ENCODE measurements at places on chromosomes 11 and 22. TPM values are rescaled to one million over a fixed set of nuclear protein-coding genes. Genes with fewer than 3 reads are reported as not detected.

Gene CBLIF
- not detected for total RNA-seq

DNA sequence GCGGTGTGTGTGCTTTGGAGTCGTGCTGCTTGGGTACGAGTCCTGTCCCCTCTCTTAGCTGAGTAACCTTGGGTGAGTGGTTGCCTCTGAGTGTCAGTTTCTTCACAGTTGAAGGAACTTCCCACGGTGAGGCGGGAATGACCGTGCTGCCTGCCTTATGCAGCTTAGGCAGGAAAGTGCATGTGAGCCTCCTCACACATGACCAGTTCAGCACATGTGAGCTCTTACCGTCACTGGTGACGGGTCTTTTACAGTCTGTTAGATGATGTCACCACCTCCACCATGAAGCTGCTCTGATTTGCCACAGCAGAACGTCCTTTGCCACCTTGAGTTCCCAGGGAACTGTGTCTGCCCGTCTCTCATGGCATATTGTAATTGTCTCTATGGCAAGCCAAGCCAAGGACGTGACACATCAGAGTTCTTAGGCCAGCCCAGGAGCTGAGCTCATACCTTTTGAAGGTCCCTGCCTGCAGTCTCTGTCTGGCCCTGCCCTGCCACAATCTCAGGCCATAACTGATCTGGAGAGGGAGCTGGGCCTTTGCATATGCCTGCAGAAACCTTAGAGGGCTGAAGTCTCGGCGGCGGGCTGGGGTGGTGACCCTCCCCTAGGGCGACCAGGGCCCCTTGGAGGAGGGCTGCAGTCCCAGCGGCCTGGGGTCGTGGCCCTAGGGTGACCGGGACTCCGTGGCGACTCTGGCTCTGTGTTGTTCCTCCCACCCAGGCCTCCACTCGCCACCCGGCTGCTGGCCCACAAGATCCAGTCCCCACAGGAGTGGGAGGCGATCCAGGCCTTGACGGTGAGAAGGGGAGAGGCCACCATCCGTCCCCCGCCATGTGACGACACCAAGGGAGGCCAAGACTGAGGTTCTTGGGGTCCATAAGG, 7.8 kb downstream of the GGA1 start:
- H3K4me1 ChIP-seq = peaks cover 4% of the 10 kb centered on the region
- H3K27me3 ChIP-seq = no peaks in the 10 kb centered on the region
- H3K27ac ChIP-seq = no peak overlapping the region
- no peak overlapping the region for H3K4me3 ChIP-seq
- DNase-seq = no peak

Gene P2RX6
- 0.27 TPM for total RNA-seq

Gene PITPNB
- total RNA-seq = 83.2 TPM

GRCh38 chr11:3914805-3915204, 59.3 kb downstream of the STIM1 start:
- H3K27ac ChIP-seq = no peak overlapping the region
- H3K4me3 ChIP-seq = no peak overlapping the region
- no peaks in the 10 kb centered on the region for H3K27me3 ChIP-seq
- DNase-seq = no peak

Gene FIBIN
- not detected for total RNA-seq

DNA sequence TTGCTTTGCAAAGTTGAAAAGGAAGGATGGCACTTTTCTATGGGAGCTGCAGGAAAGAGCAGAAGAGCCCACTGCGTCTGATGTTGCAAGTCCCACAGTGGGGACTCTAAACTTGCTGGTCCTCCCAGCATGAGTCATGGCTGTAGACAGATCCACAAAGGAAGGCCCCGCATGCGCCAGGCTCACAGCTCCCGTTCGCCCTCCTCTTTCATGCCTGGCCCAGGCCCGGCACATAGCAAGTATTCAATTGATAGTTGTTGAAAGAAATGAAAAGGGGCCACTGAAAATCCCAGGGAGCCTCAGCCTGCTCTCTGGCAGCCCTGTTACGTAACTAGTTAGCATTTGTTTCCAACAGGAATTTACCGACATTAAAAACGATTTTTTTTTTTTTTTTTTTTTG, 18.9 kb downstream of the AP1B1 start:
- H3K4me1 ChIP-seq = peaks cover 6% of the 10 kb centered on the region
- H3K27me3 ChIP-seq = no peaks in the 10 kb centered on the region
- no peak overlapping the region for H3K4me3 ChIP-seq
- DNase-seq = no peak

GRCh38 chr11:67389477-67389876, 2.3 kb upstream of the RAD9A start:
- H3K27ac ChIP-seq = peak overlapping the region; percentile 48
- peak overlapping the region; percentile 62 for H3K4me3 ChIP-seq
- peaks cover 11% of the 10 kb centered on the region for H3K36me3 ChIP-seq
- DNase-seq = peak; percentile 62
- H3K27me3 ChIP-seq = peaks cover 10% of the 10 kb centered on the region

DNA sequence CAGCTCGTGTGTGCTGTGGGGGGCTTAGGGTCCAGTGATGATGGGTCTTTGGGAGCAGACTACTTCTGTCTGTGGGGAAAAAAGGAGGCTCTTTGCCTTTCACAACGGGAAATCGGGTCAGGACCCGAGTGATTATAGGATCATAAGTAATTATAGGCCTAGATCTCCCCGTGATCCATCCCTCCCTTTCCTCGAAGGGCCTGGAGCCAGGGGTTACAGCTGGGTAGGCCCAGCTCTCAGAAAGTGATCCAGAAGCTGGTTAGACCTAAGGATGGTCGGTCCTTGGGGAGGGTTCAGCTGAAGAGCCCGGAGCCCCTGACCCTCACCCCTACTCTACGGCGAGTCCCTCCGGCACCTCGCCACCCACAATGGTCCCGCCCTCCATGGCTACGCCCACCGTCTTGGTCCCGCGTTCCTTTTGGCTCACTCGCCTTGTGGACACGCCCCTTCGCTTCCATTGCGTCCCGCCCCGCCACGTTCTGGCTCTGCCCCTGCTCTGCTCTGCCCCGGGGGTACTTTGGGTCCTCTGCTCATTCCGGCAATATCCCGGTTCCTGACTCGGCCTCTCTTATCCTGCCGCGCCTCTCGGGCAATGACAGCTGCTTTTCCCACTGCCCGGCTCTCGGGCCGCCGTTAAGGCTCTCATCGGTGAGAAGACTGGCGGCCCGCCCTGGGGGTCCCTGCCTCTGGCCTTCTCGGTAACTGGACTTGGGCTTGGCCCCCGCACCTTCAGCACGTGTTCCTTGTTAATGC, 5.0 kb downstream of the IGSF22 start:
- H3K36me3 ChIP-seq = no peaks in the 10 kb centered on the region
- H3K27me3 ChIP-seq = peaks cover 8% of the 10 kb centered on the region
- H3K27ac ChIP-seq = no peak overlapping the region
- peak; percentile 74 for DNase-seq
- peaks cover 3% of the 10 kb centered on the region for H3K4me1 ChIP-seq

GRCh38 chr11:76984743-76985142, 49.5 kb upstream of the B3GNT6 start:
- DNase-seq = no peak
- H3K27ac ChIP-seq = no peak overlapping the region
- no peaks in the 10 kb centered on the region for H3K27me3 ChIP-seq

GRCh38 chr22:20852076-20852475, 6.5 kb downstream of the PI4KA start:
- peak overlapping the region; percentile 7 for H3K27ac ChIP-seq
- H3K27me3 ChIP-seq = no peaks in the 10 kb centered on the region
- DNase-seq = no peak
- H3K4me1 ChIP-seq = peaks cover 26% of the 10 kb centered on the region
- no peaks in the 10 kb centered on the region for H3K36me3 ChIP-seq

GRCh38 chr11:126578021-126578420, 222.5 kb downstream of the ST3GAL4 start:
- no peak overlapping the region for H3K27ac ChIP-seq
- no peaks in the 10 kb centered on the region for H3K4me1 ChIP-seq
- no peak overlapping the region for H3K4me3 ChIP-seq
- H3K36me3 ChIP-seq = no peaks in the 10 kb centered on the region
- no peak for DNase-seq

DNA sequence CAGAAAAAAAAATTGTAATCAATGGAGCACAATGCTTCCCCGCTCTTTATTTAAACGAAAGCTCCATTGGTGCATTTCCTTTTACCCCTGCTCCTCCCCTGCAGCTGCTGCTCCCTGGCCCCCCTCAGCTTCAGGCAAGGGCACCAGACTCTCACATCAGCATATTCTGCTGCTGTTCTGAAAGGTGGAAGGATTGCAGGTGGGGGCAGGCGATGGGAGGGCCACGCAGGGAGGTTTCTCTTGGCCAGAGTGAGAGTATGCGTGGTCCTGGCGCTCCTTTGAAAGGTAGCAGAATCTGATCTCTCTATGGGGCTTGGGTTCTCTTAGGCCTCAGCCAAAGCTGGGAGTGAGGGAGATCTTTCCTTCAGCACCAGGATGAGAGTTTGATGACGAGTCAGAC, 240.9 kb upstream of the CADM1 start:
- no peaks in the 10 kb centered on the region for H3K27me3 ChIP-seq
- H3K4me3 ChIP-seq = no peak overlapping the region
- no peak overlapping the region for H3K27ac ChIP-seq
- H3K4me1 ChIP-seq = no peaks in the 10 kb centered on the region
- DNase-seq = no peak

DNA sequence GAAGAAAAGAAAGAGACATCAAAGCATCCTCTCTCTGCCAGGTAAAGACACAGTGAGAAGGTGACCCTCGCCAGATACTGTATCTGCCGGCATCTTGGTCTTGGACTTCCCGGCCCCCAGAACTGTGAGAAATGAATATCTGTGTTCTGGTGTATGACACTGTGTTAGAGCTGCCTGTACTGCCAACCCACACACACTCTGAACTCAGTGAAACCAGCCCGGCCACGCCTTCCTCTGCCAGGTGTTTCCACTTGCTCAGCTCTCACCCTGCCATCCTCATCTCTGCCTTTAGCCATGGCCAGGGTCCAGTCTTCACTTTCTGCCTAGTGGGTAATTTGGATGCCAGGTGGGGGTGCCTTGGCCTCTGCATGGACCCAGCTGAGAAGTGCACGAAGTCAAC, 24.0 kb downstream of the CBX7 start:
- H3K4me1 ChIP-seq = no peaks in the 10 kb centered on the region
- no peak overlapping the region for H3K4me3 ChIP-seq
- H3K36me3 ChIP-seq = no peaks in the 10 kb centered on the region
- no peak overlapping the region for H3K27ac ChIP-seq
